ENCODE measurements at places on chromosomes 12 and 14. TPM values are rescaled to one million over a fixed set of nuclear protein-coding genes. Genes with fewer than 3 reads are reported as not detected.

The SYNDIG1L gene
- not detected for polyA plus RNA-seq

The ARHGEF25 gene
- 5.8 TPM for polyA plus RNA-seq

DNA sequence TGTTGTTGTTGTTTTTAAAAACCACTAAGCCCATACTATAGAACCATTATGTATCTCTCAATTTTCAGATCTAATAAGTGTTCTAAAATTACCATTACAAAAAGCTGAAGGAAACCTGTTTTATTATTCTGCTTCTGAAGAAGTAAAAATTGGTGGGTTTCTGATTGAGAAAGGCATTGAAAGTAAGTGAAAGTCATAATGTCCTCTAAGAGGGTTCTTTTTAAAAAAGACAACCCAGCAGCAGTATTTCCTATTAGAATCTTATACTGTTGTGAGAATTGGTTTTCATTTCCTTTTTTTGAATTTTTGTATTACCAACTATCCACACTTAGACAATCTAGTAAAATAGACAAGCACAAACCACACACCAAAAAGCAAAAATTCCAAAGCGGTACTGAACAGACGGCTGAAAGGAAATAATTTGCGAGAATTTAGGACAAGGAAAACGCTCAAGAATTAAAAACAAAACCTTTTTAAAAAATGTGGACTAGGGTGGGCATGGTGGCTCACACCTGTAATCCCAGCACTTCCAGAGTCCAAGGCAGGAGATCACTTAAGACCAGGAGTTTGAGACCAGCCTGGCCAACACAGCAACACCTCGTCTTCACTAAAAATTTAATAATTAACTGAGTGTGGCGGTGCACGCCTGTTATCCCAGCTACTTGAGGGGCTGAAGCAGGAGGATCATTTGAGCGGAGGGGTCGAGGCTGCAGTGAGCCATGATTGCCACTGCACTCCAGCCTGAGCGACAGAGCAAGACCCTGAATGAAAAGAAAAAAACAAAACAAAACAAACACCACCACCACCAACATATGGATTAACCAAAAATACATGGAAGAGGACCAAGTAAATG lies 66.7 kb upstream of the AP4S1 start:
- no peaks in the 10 kb centered on the region for H3K27me3 ChIP-seq
- H3K4me3 ChIP-seq = no peak overlapping the region
- H3K27ac ChIP-seq = no peak overlapping the region
- no peak for DNase-seq
- H3K4me1 ChIP-seq = peaks cover 30% of the 10 kb centered on the region

- no peak overlapping the region for H3K4me3 ChIP-seq
- no peak overlapping the region for H3K27ac ChIP-seq
- no peaks in the 10 kb centered on the region for H3K4me1 ChIP-seq
- no peaks in the 10 kb centered on the region for H3K36me3 ChIP-seq
Observed at GRCh38 chr14:100804558-100805309, 21.2 kb upstream of the MEG3 start.

DNA sequence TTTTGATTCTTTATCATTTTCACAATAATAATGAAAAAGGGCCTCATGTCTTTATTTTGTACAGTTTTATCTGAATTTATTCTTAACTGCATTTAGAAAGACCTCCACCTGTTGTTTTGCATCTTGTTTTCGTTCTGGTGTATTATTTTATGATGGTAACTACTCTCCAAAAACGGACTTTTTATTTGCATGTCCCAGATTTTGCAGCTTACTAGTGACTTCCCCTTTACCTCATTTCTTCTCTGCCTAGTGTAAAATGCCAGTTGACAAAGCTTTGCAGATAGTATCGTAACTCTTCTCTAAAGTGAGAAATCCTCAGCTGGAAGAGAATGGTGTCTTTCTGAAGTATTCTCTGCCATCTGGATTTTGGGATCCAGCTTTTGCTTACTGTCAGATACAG lies 17.2 kb downstream of the PEX5 start:
- no peak overlapping the region for H3K4me3 ChIP-seq
- no peak overlapping the region for H3K27ac ChIP-seq
- H3K36me3 ChIP-seq = peaks cover 56% of the 10 kb centered on the region
- no peak for DNase-seq
- H3K27me3 ChIP-seq = no peaks in the 10 kb centered on the region

- no peak for DNase-seq
- no peaks in the 10 kb centered on the region for H3K27me3 ChIP-seq
- no peaks in the 10 kb centered on the region for H3K36me3 ChIP-seq
Observed at GRCh38 chr12:116513944-116514343, 45.2 kb upstream of the MAP1LC3B2 start.

- DNase-seq = no peak
- no peak overlapping the region for H3K4me3 ChIP-seq
- H3K4me1 ChIP-seq = no peaks in the 10 kb centered on the region
- no peaks in the 10 kb centered on the region for H3K36me3 ChIP-seq
- H3K27me3 ChIP-seq = no peaks in the 10 kb centered on the region
Observed at GRCh38 chr14:57526942-57527341, 33.3 kb upstream of the CCDC198 start.

DNA sequence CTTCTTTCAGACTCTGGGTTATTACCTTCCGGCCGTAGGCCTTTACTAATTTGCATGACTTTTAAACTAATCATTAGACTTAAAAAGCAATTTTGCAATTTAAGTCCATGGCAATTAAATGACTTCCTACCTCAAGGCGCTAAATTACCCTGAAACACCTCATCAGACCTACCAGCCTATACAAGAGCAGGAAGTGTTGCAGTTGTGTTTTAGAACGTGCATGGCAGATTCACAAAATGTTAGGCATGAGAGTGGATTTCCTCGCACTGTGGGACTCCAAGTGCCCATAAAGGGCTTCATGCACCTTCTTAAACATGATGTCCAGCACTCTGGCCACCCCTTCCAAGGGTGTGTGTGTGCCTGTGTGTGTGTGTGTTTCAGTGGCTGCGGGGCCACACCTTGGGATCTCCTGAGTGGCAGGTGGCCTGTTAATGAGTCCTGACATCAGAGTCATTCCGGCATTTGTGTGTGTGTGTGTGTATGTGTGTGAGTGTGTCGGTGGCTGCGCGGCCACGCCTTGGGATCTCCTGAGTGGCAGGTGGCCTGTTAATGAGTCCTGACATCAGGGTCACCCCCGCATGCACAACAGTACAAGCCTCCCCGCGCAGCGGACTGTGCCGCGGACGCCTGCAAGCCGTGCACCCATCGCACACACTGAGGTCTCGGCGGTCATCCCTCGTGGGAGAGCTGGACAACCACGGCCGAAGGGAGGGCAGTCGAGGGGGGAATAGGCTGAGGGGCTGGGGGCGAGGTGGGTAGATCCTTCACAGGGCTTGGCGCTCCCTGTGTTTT lies 900 bp downstream of the C2CD5 start:
- peak overlapping the region; percentile 93 for H3K27ac ChIP-seq
- peaks cover 34% of the 10 kb centered on the region for H3K4me1 ChIP-seq
- peak overlapping the region; percentile 85 for H3K4me3 ChIP-seq
- peak; percentile 74 for DNase-seq

DNA sequence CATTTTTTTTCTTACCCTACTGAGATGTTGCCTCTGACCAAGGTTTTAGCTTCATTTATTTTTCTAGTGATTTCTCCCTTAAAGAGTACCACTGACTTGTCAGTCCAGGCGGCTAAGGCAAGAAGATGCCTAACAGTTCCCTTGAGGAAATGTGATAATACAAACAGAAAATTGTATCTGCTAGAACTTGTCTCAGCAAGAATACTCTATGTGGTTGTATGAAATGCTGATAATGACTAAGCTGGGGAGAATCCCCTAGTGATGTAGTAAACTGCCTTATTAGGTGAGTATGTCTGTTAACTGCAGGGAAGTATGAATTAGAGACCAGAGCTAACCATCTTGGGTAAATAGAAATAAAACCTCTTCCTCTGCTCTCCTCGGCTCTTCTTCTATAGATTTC lies 6.7 kb downstream of the C12orf54 start:
- no peak overlapping the region for H3K27ac ChIP-seq
- H3K27me3 ChIP-seq = no peaks in the 10 kb centered on the region
- no peak overlapping the region for H3K4me3 ChIP-seq
- H3K36me3 ChIP-seq = no peaks in the 10 kb centered on the region
- H3K4me1 ChIP-seq = no peaks in the 10 kb centered on the region
- DNase-seq = no peak

The MMP14 gene
- 85.4 TPM for polyA plus RNA-seq

DNA sequence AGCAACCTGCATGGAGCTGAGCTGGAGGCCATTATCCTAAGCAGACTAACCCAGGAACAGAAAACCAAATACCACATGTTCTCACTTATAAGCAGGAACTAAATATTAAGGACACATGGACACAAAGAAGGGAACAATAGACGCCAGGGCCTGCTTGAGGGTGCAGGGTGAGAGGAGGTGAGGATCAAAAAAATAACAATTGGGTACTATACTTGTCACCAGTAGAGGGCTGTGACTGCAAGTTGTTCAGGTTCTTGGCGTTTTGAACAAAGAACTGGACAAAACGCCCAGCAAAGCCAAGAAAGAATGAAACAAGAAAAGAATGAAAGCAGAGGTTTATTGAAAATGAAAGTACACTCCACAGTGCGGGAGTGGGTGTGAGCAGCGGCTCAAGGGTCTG lies 208.5 kb upstream of the NEDD1 start:
- no peak overlapping the region for H3K27ac ChIP-seq
- DNase-seq = no peak
- no peaks in the 10 kb centered on the region for H3K36me3 ChIP-seq

DNA sequence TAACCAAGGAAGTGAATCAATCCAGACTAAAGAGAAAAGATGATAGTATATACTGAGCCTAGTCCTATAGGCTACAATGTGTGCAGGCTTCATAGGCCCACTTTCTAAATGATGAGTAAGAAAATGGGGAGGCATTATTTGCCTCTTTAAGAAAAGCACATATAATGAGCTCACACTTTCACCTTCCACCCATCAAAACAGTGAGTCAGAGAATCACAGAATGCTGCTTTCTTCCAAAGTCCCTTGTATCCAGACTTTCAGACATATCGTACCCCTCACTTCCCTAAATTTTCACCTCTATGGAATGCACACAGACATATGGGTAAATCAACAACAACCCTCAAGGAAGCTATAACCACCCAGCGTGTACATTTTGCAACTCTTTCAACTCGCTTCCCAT lies 286.4 kb upstream of the PRKD1 start:
- no peaks in the 10 kb centered on the region for H3K27me3 ChIP-seq
- H3K27ac ChIP-seq = no peak overlapping the region
- DNase-seq = no peak
- no peaks in the 10 kb centered on the region for H3K36me3 ChIP-seq
- H3K4me3 ChIP-seq = no peak overlapping the region

The ITGA7 gene
- 1.8 TPM for polyA plus RNA-seq

DNA sequence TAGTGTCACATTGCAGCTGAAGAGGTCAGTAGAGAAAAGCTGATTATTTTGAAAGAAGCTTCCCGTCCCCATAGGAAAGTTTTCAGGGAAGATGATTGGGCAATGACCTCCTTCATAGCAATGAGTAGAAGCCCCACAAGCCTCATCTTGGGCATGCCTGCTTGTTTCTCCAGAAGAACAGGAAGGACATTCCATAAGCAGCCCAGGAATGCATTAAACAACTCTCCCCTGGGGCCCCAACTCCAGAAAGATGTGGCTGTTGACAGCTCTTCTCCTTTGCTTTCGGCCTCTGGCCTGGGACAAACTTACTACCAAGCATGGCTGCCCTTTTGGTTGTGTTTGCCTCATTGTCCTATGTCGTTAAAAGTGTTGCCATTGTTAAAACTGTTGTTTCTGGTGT lies 5.7 kb upstream of the VDR start:
- H3K36me3 ChIP-seq = no peaks in the 10 kb centered on the region
- no peak overlapping the region for H3K4me3 ChIP-seq
- H3K27ac ChIP-seq = no peak overlapping the region
- H3K4me1 ChIP-seq = peaks cover 4% of the 10 kb centered on the region

GRCh38 chr12:107032266-107032665 lies 45.3 kb upstream of the MTERF2 start:
- H3K4me1 ChIP-seq = peaks cover 53% of the 10 kb centered on the region
- H3K36me3 ChIP-seq = no peaks in the 10 kb centered on the region
- H3K27me3 ChIP-seq = no peaks in the 10 kb centered on the region
- no peak overlapping the region for H3K27ac ChIP-seq
- H3K4me3 ChIP-seq = no peak overlapping the region
- DNase-seq = no peak

The KLRG1 gene
- 3.5 TPM for polyA plus RNA-seq

DNA sequence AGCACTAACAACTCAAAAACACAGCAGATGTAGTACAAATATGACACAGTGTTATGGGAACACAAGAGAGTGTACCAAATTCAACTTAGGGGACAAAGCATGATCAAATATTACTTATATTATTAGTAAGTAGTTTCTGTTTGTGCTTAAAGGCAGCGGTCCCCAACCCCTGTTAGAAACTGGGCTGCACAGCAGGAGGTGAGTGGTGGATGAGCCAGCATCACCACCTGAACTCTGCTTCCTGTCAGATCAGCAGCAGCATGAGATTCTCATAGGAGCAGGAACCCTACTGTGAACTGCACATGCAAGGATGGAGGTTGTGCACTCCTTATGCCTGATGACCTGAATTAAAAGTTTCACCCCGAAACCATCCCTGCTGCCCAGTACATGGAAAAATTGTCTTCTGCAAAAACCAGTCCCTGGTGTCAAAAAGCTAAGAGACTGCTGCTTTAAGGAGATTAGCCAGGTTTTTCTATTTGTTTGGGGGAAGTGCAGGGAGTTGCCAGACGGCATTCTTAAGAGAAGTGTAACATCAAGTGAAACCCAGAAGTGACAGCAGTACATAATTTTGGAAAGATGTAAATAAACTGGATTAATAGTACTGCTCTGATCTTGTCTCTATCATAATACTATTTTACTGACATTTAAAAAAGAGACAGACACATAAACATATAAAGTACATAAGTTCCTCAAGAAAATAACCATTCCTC lies 26.7 kb downstream of the GTF2A1 start:
- H3K4me3 ChIP-seq = no peak overlapping the region
- DNase-seq = no peak
- H3K36me3 ChIP-seq = peaks cover 75% of the 10 kb centered on the region
- no peaks in the 10 kb centered on the region for H3K27me3 ChIP-seq
- no peaks in the 10 kb centered on the region for H3K4me1 ChIP-seq

All from sigmoid colon (tissue), 7 donors.